ENCODE measurements at places on chromosomes 7 and 10. TPM values are rescaled to one million over a fixed set of nuclear protein-coding genes. Genes with fewer than 3 reads are reported as not detected.

DNA sequence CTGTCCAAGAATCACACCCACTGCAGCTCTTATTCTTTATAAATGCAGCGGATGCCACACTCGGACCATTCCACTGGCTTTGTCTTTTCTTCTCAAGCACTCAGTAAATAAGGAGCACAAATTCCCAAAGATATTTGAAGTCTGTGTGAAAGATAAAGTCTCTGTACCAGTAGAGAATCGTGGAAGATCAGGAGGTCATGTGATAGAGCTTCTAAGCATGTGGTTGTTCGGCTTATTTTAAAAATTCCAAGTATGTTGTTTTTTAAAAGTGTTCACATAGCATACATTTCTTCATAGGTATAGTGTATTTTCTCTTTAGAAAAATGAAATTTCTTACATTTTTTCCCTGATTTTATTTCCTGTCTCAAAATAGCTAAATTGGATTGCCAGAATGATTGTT is 75.8 kb downstream of the NOC3L start:
- H3K27me3 ChIP-seq, result no peaks in the 10 kb centered on the region
- H3K36me3 ChIP-seq, result no peaks in the 10 kb centered on the region
- H3K4me3 ChIP-seq, result no peak overlapping the region
- no peak overlapping the region for H3K27ac ChIP-seq

DNA sequence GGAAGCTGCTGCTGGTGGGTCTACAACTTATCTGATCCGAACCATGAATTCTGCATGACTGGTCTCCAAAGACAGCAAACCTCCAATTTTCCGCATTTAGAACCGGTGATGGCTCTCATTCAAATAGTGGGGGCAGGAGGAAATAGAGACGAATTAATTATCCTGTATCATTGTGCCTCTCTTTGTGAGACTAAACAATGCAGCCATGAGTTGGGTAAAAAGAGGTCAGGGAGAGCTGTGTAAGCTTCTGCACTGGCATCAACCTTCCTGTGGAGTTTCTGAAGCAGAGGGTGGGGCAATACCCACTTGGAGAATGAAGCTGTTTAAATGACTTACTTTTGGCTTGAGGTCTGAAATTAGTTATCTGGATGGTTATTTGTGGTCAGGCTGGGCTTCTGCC is 266.4 kb downstream of the SORCS3 start:
- no peaks in the 10 kb centered on the region for H3K36me3 ChIP-seq
- DNase-seq, result no peak
- H3K4me1 ChIP-seq, result no peaks in the 10 kb centered on the region

The NUP205 gene
- total RNA-seq, result 34.3 TPM

- H3K27ac ChIP-seq, result no peak overlapping the region
- H3K27me3 ChIP-seq, result no peaks in the 10 kb centered on the region
- no peaks in the 10 kb centered on the region for H3K36me3 ChIP-seq
These were observed 118.9 kb downstream of the OTUD1 start for GRCh38 chr10:23557777-23558176.

DNA sequence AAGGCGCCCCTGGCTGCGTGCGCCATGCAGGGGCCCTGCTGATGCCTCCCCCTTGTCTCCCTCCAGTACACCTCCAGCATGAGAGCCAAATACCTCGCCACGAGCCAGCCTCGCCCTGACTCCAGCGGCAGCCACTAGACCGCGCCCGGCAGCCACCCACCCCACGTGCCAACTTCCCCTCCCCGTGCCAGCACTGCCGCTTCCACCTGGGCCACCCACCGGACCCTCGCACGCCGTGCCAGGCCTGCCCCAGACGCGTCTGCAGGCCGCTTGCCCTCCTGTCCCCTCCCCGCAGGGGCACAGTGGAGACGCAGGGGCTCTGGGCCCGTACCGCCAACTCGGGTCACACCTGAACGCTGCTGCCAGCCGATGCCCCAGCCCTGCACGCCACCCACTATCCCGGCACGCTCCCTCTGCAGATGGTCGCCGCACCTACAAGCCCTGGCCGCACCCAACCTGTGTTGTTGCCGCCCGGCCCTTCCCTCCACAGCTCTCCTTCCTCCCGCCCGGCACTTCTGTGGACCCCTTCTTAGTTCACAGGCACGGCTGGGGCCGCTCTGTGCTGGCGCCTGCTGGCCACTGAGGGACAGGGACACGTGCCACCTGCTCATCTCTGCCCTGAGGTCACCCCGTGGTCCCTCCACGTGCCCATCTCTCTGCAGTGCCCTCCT is 26.3 kb upstream of the AMZ1 start:
- H3K4me1 ChIP-seq, result peaks cover 8% of the 10 kb centered on the region
- H3K27ac ChIP-seq, result no peak overlapping the region
- H3K36me3 ChIP-seq, result peaks cover 4% of the 10 kb centered on the region
- no peaks in the 10 kb centered on the region for H3K27me3 ChIP-seq
- DNase-seq, result no peak
- H3K4me3 ChIP-seq, result no peak overlapping the region

The PAX4 gene
- not detected for total RNA-seq

DNA sequence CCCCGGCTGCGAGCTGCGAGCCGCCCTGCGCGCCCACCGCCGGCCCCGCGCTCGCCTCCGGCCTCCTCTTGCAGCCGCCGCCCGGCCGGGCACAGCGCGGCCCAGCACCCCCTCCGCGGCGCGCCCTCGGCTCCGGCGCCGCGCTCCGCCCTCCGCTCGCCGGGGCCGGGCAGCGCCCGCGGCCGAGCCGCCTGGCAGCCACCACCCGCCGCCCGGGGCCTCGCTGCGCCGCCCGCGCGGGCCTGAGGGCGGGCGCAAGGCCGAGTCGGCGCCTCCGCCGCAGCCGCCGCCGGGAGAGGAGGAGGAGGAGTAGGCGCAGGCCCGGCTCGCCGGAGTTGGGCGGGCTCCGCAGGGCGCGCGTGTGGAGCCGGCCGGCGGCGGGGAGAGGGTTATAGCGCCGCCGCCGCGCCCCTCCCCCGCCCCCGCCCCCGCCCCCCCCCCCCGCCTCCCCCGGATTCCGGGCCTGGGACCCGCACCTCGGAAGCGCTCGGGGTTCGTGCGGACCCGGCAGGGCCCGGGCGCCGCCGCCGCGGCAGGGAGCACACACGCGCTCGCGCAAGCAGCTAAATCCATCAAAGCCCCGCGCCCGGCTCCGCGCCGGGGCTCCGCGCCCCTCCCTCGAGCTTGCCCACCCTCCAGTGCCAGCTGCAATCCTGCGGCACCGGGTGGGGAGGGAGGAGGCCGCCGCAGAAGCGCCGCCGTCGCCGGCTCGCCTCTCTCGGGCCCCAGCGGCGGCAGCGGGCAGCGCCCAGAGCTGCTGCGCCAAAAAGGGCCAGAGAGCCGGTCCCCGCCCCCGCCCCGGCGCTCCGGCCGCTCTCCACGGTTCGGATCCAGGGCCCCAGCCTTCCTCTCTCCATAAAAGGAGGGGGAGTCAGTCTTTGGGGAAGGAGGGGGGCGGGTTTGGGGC is at the start of gene PDGFA:
Gene PDGFA, minus strand, starts transcription at position 363 of the 907 bp plus-strand sequence. CDS start 845 bp downstream, outside the sequence.
- peaks cover 34% of the 10 kb centered on the region for H3K4me1 ChIP-seq
- DNase-seq, result peak; percentile 84
- H3K36me3 ChIP-seq, result no peaks in the 10 kb centered on the region
- peak within 1 kb of the TSS; percentile 57 for H3K4me3 ChIP-seq
- H3K27ac ChIP-seq, result peak within 1 kb of the TSS; percentile 78
- H3K27me3 ChIP-seq, result peaks cover 32% of the 10 kb centered on the region

GRCh38 chr10:62760401-62760800 is 44.1 kb upstream of the ADO start:
- no peak for DNase-seq
- H3K27me3 ChIP-seq, result no peaks in the 10 kb centered on the region
- no peak overlapping the region for H3K27ac ChIP-seq
